ENCODE measurements at places on chromosomes 2 and 18.

GRCh38 chr2:8796878-8797550 is 40.4 kb downstream of the KIDINS220 start:
- peak overlapping the region; percentile 37 for H3K27ac ChIP-seq
- H3K27me3 ChIP-seq: no peaks in the 10 kb centered on the region
- H3K4me1 ChIP-seq: peaks cover 17% of the 10 kb centered on the region

GRCh38 chr18:35693829-35694228 is 112.3 kb downstream of the GALNT1 start:
- no peaks in the 10 kb centered on the region for H3K27me3 ChIP-seq
- DNase-seq: no peak
- H3K4me1 ChIP-seq: no peaks in the 10 kb centered on the region

GRCh38 chr18:37249895-37250618 is 315.5 kb downstream of the CELF4 start:
- no peak overlapping the region for H3K4me3 ChIP-seq
- H3K4me1 ChIP-seq: no peaks in the 10 kb centered on the region
- DNase-seq: no peak
- peaks cover 23% of the 10 kb centered on the region for H3K27me3 ChIP-seq
- H3K36me3 ChIP-seq: no peaks in the 10 kb centered on the region

- no peak overlapping the region for H3K27ac ChIP-seq
- H3K27me3 ChIP-seq: peaks cover 6% of the 10 kb centered on the region
- no peaks in the 10 kb centered on the region for H3K4me1 ChIP-seq
- H3K36me3 ChIP-seq: no peaks in the 10 kb centered on the region
- no peak overlapping the region for H3K4me3 ChIP-seq
Observed at GRCh38 chr2:215868846-215869543, 144.4 kb downstream of the MREG start.

- H3K27me3 ChIP-seq: no peaks in the 10 kb centered on the region
- H3K4me3 ChIP-seq: no peak overlapping the region
- DNase-seq: no peak
- peaks cover 28% of the 10 kb centered on the region for H3K4me1 ChIP-seq
- no peak overlapping the region for H3K27ac ChIP-seq
Observed at GRCh38 chr2:219171231-219171651, 1.4 kb upstream of the SLC23A3 start.

GRCh38 chr2:230864122-230864604 is 579 bp upstream of the ITM2C start:
- H3K27me3 ChIP-seq: peaks cover 48% of the 10 kb centered on the region
- DNase-seq: no peak
- H3K4me3 ChIP-seq: peak overlapping the region; percentile 86
- H3K4me1 ChIP-seq: peaks cover 22% of the 10 kb centered on the region
- H3K36me3 ChIP-seq: no peaks in the 10 kb centered on the region

- H3K36me3 ChIP-seq: no peaks in the 10 kb centered on the region
- no peak for DNase-seq
- no peak overlapping the region for H3K27ac ChIP-seq
- no peaks in the 10 kb centered on the region for H3K27me3 ChIP-seq
- H3K4me3 ChIP-seq: no peak overlapping the region
- no peaks in the 10 kb centered on the region for H3K4me1 ChIP-seq
Observed at GRCh38 chr2:58594175-58594574, 353.1 kb upstream of the FANCL start.

DNA sequence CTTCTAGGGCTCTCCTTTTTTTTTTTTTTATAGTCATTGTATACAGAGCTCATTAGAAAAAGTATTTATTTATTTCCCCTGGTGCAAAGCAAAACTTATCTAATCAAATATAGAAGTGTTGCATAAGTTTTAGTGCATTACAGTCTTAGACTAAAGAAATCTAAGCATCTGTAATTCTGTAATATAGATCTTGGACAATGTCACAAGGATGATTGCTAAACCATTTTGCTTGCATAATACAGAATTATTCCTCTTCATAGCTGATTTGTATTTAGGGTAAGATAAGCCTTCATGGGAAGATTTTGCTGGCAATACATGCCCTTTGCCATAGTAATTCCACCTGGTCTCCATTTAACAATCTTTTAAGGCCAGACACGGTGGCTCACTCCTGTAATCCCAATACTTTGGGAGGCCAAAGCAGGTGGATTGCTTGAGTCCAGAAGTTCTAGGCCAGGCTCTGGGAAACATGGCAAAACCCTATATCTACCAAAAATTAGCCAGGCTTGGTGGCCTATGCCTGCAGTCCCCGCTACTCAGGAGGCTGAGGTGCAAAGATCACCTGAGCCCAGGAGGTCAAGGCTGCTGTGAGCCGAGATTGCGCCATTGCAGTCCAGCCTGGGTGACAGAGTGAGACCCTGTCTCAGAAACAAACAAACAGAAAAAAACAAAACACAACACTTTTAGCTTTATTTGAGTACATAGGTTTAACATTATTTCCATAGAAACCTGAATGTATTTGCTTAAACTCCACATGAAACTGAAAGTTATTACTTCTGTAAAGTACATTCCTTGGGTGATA is 2.2 kb upstream of the ACADL start:
- no peak for DNase-seq
- no peak overlapping the region for H3K4me3 ChIP-seq
- H3K36me3 ChIP-seq: no peaks in the 10 kb centered on the region

- no peak overlapping the region for H3K27ac ChIP-seq
- no peaks in the 10 kb centered on the region for H3K4me1 ChIP-seq
- H3K4me3 ChIP-seq: no peak overlapping the region
- no peaks in the 10 kb centered on the region for H3K36me3 ChIP-seq
Observed at GRCh38 chr18:59612381-59612780, 84.8 kb downstream of the CCBE1 start.

- H3K4me1 ChIP-seq: no peaks in the 10 kb centered on the region
- H3K27ac ChIP-seq: no peak overlapping the region
- H3K27me3 ChIP-seq: peaks cover 5% of the 10 kb centered on the region
Observed at GRCh38 chr2:10022445-10022844, 20.9 kb upstream of the KLF11 start.

GRCh38 chr2:96799623-96799935 is 16.5 kb upstream of the CNNM3 start:
- no peaks in the 10 kb centered on the region for H3K36me3 ChIP-seq
- no peak for DNase-seq
- H3K27me3 ChIP-seq: no peaks in the 10 kb centered on the region

GRCh38 chr2:20557226-20557625 is 93.7 kb downstream of the HS1BP3 start:
- H3K4me1 ChIP-seq: peaks cover 4% of the 10 kb centered on the region
- no peaks in the 10 kb centered on the region for H3K36me3 ChIP-seq
- no peak for DNase-seq
- peaks cover 11% of the 10 kb centered on the region for H3K27me3 ChIP-seq
- H3K4me3 ChIP-seq: no peak overlapping the region

GRCh38 chr2:235600926-235601325 is 107.1 kb downstream of the AGAP1 start:
- H3K27me3 ChIP-seq: no peaks in the 10 kb centered on the region
- H3K27ac ChIP-seq: no peak overlapping the region
- no peaks in the 10 kb centered on the region for H3K4me1 ChIP-seq
- no peak overlapping the region for H3K4me3 ChIP-seq

DNA sequence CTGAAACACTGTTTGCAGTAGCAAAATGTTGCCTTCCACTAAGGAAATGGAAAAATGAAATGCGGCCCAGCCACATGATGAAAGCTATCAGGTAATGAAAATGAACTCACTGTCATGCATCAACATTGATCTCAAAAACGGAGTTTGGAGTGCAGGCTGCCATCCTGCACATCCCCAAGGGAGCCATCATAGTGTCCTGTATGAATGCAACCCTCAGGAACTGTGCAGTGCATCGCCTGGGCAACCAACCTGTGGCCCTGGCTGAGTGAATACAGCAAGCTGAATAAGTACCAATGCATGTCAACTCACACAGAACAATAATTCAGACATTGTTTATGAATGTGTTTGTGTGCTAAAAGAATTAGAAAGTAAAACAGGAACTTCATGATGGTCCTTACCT is 23.1 kb upstream of the TXNDC2 start:
- peaks cover 19% of the 10 kb centered on the region for H3K36me3 ChIP-seq
- DNase-seq: no peak
- no peaks in the 10 kb centered on the region for H3K27me3 ChIP-seq
- H3K27ac ChIP-seq: no peak overlapping the region
- H3K4me3 ChIP-seq: no peak overlapping the region

DNA sequence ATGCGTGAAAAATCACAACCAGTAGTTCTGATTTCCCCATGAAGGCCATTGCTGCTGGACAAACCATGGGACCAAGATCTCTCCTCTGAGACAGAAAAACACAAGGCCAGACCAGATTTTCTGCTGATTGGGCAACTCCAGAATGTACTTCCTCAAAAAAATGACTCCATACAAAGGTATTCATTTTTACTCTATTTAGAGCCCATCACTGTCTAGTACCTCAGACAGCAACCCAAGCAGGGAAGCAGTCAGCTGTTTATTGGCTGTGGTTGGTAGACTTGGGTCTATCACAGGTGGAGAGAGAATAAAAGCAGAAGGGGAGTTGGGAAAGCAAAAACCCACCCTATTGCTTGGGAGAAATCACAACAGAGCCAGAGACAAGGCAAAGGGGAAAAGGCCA is 219.9 kb downstream of the PIK3C3 start:
- no peak overlapping the region for H3K4me3 ChIP-seq
- no peak for DNase-seq
- H3K27ac ChIP-seq: no peak overlapping the region
- H3K36me3 ChIP-seq: no peaks in the 10 kb centered on the region
- H3K4me1 ChIP-seq: no peaks in the 10 kb centered on the region
